ENCODE measurements at places on chromosomes 2 and 18.

DNA sequence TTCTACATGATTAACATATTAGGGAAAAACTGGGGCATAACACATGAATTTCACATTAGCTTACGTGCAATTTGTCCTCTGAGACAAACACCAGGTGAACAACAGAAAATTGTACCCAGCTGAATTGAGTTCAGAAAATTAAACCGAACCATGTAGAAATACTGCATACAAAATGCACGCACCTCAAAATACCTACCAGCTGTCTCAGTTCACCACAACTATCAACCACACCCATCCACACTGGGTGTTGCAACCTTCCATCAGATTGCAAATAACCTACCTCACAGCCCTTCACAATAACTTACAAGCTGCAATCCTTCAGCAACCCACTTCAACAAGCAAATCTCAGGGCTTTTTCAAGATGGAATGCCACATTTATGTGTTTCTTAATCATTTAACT, 55.9 kb downstream of the UNC50 start:
- no peak for DNase-seq

DNA sequence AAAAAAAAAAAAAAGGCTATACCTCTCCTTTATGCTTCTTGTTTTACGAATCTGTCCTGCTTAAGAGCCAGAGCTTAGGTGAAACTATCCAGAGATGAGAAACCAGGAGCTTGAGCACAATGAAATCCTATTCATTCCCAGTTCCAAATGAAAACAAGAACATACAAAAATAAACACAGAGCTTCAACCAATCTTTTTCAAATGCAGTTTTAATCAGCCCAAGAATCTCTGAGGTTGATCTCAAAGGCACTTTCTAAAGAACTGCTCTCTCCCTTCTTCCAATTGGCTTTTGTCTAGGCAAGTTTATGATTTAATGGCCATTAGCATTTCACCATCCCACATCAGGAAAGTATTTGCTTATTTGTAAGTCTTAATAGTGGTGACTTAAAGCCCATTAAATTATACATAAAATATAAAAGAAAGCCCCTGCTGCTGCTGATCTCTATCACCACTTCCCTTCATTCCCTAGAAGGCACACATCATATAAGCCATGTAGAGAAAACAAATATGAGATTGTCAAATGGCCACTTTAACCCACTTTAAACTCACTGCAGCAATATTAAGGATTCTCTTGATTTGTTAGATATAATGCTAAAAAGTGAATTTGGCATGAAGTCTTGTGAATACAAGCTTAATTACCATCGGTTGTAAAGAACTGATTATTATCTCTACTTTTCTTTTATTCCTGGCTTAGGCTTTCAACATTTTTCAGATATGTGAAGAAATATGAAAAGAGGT, 29.3 kb upstream of the SCN9A start:
- DNase-seq: no peak

DNA sequence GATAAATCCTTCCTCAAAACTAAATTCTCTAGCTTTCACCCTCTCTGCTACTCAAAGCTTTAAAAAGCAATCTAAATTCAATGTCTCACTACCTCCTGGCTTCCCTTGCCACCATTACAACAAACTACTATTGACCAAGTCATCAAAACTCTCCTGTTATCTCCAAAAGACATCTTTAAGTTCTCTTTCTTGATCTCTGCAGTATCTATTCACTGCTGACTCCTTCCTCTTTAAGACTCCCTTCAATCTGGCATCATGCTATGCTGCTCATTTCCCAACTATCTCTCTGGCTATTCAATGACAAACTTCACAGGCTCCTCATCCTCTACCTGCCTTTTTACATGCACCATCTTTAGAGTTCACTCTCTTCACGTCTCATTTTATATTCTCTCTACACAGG, 5.9 kb downstream of the PPP3R1 start:
- DNase-seq: no peak

DNA sequence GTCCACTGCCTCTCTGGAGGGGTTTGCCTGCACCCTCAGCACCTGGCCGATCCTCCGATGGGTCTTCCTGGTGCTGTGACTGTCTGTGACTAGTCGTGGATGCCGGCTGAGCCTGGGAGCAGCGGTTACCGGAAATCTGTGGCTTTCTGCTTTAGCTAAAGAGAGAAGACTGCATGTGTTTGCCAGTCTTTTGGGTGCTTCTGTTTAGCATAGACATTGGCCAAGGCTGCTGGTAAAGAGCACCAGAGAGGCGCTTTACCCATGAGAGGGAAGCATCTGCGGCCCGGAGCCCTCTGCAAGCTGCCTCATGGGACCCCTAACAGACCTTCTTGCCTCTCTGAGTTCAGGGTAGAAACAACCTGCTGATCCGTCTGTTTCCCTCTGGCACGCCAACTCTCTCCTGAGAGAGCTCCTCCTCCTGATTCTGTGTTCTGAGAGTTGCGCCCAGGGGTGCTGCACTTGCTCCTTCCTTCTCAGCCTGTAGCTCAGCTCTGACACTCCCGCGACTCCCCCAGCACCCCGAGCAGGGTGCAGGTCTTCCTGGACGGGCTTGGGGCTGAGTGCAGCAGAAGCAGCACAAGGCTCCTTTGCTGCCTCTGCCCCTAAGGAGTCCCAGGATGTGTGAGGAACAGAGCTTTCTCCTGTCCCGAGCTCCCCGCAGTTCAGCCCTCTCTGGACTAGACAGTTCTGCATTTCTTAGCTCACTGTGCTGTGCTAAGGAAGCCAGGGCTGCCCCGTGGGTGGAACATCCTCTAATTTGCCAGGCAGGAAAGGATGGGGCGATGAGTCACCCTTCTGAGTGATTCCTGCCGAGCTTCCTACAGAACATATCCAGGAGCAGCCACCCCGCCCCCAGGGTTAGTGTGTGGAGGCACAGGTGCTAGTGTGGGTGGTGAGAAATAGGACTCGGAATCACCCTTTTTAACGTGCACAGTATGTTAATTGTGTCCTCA, 203.2 kb downstream of the SH3RF3 start:
- peak; percentile 86 for DNase-seq

DNA sequence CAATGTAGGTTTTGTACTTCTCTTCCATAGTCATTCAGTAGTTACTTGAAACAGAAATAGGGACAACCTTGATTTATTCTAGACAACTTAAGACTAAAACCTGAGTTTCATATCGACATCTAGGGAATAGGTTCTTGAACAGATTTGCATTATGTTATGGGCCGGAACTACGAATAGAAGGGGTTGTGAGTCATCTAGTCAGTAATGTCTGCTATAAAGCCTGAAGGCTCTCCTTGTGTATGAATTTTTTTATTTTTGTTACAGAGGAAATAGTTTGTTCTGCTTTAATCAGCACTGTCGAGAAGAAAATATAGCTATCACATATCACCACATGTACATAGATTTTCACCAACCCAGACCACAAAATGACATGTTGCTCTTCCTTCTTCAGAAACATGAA, 17.3 kb upstream of the TRIM43 start:
- no peak for DNase-seq

DNA sequence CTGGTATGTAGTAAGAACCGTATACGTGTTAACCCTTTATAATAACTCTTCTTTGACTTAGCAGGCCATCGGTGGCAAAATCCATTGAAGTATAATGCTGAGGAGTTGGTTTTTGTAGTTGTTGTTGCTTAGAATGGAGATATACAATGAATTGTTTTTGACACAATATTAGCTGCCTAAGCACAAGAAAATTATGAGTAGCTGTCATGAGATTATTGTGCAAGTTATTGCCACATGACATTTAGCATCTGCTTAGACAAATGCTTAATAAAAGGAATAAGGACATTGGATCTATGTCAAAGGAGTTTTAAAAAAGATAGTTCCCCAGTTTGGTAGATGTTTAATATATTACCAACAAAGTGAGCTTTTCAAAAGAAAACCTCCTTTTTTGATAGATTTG, 59.9 kb downstream of the ABCB11 start:
- DNase-seq: no peak

- DNase-seq: no peak
Observed at GRCh38 chr2:133314795-133315194, 253.5 kb downstream of the NCKAP5 start.

DNA sequence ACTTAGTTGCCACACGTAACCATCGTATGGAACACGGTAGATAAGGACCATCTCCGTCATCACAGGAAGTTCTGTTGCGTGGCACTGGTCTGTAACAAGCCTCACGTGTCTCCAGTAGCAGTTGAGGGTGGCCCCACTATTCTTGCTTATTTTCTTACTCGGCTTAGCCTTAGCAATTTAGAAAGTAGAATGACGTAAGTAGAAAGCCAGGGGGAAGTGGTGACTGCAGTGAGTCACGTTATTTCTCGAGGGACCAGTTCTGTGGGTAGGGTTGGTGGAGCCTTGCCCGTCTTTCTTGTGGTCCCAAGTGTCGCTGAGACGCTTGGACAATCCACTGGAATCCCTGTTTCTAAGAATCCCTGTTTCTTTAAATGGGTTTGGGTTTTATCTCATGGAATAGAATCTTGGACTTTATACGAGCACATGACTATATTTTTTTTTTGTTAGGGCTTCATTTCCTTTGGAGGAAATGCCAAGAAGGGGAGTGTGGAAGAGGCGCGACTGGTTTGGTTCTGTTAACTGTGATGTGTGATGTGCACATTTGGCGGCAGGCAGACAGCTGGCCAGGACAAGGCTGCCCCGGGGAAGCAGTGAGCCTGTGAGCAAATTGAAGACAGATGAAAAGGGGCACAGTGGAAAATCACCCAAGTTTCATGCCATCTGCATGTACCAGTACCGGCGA, 96.2 kb downstream of the CABLES1 start:
- DNase-seq: peak; percentile 51

DNA sequence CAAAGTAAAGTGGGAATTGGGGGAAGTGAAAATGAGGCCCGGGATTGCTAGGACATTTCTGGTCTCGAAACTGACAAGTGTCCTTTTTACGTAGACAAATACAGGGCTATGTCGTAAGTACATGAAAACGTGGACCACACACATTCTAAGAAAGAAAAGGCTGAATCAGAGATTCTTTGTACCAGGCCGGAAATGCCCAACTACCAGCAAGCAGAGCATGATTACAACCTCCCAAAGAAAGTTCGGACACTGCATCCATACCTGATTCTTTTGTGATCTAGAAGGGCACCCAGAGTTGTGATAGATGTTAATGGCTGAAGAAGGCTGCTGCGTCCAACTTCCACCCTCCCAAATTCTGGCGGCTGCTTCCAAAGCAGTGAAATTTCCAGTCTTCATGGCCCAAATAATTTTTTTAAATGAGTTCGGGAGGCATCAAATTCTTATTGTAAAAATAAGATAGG, 1.7 kb downstream of the RBMS1 start:
- no peak for DNase-seq

DNA sequence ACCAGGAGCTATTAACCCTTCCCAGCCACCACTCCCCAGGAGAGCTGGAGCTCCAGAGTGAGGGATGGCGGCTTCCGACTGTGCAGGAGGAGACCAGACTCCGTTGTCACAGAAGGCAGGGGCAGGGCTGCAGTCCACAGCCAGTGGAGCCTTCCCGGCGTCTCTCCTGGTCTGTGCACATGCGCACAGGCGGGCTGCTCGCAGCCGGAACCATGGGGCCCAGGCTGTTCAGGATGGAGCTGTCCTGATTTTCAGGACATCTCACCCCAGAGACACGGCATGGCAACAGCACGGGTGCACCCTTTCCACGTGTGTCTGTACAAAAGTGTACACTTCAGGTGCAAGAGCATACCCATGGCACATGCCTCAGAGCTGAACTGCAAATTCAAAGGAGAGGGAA, 28.9 kb downstream of the EIPR1 start:
- no peak for DNase-seq

DNA sequence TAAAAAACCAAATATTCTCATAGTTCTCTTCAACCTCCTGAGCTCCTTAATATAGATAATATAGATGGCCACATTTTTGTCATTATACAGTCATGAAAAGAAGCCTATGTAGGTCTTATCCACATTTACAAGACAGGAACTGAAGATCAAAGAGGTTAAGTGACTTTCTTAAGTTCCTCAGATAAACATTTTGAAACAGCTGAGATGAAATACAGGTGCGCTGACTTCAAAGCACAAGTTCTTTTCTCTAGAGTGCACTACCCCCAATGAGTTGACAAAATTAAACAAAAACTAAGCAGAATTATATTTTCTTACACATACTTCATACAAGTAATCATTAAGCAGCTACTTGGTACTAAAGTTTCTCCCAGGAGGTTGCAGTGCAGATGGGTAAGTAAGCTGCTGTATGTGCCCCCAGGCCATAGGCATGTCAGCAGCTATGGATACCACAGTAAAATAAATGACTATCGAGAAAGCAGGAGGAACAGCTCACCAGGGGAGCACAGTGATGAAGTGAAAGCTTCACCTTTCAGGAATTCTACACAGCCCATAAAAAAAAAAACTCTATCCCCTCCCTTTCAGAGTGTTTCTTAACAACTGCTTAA, 199.8 kb downstream of the DPP10 start:
- DNase-seq: no peak

GRCh38 chr18:26546170-26546874, 2.0 kb downstream of the KCTD1 start:
- no peak for DNase-seq

DNA sequence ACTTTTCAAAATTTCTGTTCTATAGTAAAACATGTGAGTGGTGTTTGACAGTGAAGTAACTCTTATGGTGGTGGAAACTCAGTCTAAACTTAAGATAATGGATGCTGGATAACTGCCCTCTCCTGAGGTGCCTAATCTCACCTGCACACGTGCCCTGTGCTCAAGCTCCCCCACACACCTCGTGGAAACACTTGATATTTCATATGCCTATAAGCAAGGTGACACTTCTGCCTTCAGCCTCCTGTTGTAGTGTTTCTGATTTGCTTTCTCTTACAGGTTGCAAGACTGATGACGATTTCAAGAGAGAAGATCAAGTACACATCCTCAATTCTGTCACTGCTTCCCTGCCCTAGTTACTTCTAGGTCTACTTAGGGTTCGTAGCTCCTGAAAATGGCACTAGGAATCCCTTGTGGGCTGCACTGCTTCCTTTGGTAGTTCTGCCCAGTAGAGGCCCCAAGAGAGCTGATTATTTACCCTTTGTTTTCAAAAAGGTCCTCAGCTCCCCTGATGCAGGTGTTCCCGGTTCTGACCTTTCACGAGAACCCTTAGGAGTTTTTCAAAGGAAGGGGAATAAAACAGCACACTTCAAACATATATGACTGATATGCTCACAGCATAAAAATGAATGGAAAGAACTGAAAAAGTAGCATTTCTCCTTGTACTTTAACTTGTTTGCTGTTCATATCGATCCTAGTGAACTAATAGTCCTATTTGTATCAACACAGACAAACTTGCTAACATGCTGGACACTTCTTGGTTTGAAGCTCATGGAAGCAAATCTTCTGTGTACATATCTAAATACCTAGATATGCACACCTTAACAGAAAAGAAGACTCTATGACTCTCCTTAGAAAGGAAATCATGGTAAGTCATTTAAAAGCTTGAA, 6.7 kb downstream of the CAVIN2 start:
- DNase-seq: no peak

- peak; percentile 92 for DNase-seq
Observed at GRCh38 chr2:238256594-238257104, 16.8 kb upstream of the HES6 start.

DNA sequence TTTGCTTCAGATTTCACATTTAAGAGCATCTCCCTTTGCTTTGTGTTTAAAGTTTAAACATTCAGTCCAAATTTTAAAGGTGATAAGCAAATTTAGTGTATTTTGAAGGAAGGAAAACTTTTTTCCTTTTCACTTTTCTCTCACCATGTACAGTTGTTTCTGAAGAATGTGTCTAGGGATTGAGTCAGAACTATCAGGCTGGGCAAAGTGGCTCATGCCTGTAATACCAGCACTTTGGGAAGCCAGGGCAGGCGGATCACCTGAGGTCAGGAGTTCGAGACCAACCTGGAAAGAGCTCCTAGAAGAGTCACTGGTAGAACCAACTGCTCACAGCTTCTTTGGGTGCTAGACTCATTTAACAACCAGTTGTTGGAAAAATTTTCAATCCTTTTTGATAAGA, 327.0 kb upstream of the THUMPD2 start:
- no peak for DNase-seq

- no peak for DNase-seq
Observed at GRCh38 chr2:31008561-31009114, 129.6 kb downstream of the GALNT14 start.

Data from lower lobe of right lung (tissue), 2 donors.